ENCODE measurements at places on chromosomes 2 and 18.

GRCh38 chr2:145114726-145115125, 594.8 kb upstream of the ZEB2 start:
- DNase-seq, result no peak

- DNase-seq, result no peak
Observed at GRCh38 chr2:65357095-65357958, 75.1 kb downstream of the SPRED2 start.

DNA sequence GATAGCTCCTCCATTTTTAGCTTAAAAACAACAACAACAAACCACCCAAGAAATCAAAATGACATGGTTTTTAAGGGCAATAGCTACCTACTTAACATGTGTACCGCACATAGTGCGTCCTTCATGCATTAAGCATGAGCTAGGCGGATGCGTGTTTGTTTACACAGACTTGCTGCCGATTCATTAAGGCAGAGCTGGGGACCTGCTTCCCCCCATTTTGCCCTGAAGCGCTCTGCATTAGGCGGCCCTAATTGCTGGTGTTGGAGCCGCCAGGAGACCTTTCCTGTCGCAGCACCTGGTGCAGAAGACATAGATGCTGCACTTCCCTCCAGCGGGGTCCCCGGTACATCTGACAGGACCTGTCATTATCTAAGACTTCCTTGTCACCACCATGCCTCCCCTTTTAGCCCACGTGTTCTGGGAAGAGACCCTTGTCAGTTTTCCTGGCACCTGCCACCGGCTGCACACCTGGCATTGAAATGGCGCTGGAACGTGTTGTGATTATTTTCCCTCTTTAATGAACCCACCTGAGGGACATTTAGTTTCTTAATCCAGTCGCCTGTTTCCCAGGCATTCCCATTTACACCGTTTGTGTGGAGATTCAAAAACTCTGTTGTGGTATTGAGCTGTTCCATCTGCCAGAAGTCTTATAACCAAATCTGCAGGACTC, 261.1 kb upstream of the RAB12 start:
- DNase-seq, result no peak

GRCh38 chr18:56067969-56068671, 480.1 kb upstream of the TCF4 start:
- no peak for DNase-seq

DNA sequence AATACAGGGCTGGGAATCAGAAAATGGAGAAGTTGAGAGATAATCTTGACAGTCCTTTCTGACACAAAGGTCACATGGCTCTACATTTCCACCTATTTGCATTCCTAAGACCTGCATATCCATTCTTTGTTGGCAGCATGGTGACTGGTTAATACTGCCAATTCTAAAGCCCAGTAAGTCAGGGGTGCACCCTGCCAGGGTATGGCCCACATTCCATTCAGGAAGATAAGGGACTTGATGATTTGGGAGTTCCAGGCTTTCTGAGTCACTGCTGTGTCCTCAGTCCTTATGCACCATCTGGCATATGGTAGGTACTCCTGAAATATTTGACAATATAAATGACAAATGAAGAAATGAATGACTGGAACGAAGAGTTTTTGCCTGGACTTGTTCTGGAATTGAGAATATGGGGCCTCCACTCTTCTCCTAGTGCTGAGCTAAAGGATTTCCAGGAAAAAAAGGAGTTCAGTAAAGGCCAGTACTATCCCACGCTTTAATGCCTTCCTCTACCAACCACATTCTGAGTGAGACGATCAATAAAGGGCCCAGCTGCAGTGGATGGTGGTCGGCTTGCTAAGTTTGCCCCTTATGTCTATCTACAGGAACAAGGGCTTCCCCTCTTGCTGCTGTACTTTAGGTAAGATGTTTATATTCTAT, 31.7 kb upstream of the EIF2AK3 start:
- no peak for DNase-seq

DNA sequence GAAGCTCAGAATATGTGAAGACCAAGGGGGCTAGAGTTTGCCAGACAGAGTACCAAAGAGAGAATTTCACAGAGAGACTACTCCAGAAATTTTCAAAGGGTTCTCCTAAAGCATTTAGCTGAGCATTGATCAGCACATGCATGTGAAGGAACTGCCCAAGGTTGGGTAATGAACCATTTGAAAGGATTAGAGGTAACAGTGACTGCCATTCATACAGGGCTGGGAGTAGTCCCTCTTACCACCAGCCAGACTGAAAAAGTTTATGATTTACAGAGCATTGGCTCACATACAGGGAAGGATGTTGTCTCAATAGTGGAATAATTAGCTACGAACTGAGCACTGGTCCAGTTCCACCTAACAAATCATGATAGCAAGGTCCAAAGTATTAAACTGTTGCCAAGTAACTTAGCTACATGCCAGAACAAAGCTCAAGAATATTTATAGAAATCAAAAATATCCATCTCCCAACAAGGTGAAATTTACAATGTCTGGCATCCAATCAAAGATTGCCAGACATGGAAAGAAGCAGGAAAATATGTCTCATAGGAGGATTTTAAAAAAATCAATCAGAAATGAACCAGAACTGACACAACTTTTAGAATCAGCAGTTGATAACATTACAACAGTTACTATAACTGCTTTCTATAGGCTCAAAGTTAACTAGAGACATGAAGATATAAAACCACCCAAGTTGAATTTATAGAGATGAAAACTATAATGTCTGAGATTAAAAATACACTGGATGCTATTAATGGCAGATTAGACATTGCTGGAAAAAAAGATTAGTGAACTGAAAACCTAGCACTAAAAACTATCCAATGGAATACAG, 25.7 kb upstream of the RNF103 start:
- no peak for DNase-seq

DNA sequence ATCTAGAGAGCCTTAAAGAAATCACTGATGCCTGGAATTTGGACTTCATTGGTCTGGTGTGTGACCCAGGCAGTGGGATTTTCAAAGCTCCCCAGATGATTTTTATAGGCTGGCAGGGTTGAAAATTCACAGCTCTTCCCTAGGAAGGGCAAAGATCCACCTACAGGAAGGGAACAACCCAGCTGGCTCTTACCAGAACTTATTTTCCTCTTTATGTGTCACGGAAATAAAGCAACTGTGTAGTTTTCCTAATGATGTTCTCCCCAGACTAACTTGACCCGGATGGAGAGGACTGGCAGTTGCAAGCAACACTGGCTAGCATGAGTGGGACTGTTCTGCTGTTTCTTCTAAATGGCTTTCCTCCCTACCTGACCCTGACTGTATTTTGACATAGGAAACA, 235.6 kb downstream of the ALPK2 start:
- DNase-seq, result no peak

GRCh38 chr2:105261061-105261460, 19.5 kb downstream of the GPR45 start:
- DNase-seq, result no peak

GRCh38 chr2:132448771-132449170, 32.2 kb downstream of the GPR39 start:
- DNase-seq, result no peak

GRCh38 chr18:30328839-30329238, 713.7 kb downstream of the DSC3 start:
- no peak for DNase-seq

DNA sequence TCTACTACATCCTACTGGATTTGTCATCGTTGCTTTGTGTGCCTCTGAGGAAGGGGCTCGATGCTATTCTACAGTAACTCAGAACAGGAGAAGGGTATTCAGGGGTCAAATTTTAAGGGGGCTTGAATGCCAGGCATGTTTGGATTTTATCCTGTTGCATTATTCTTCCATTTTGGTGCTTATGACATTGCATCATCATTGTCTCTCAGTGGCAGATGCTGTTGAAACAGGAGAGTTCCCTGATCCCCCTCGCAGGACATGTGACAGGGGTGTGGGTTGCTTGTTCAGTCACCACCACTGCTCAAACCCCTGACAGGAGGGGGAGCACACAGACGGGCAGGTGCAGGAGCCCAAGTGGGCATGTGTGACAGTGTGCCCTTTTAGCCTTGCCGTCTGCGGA, 156.7 kb downstream of the SLC4A3 start:
- DNase-seq, result no peak

DNA sequence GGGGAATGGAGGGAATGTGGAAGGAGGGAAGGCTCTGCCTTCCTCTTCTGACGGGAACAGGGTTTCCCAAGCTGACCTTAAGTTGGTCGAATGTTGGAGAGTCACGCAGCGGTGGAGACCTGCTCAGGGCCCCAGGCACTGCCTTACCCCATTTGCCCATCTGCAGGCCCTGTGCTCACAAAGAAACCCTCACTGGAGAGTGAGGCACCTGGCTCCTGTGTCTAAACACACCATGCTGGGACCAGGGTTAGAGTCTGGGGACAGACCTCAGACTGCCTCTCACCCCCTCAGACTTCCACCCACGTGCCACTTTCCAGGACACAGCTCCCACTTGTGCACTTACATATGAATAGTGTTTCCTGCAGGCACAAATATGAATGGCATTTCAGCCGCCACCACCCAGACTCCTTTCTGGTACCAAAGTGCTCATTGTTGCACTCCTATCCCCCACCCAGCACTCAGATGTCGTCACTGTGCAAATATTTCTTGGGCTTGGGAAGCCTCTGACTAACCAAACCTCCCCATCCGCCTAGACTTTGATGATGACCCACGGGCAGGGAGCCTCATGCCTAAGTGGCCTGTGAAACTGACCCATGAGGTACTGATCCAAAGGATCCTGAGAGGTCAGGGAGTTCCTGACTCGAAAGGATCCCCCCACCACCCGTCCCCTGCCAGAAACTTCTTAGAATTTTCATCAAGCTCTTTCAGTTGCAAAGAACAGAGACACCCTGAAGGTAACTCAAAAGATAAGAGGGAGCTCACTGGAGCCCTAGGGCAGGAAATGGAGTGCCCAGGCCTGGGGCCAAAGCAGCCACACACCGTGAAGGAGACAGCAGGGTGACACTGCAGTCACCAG, 78.3 kb downstream of the STPG4 start:
- no peak for DNase-seq

DNA sequence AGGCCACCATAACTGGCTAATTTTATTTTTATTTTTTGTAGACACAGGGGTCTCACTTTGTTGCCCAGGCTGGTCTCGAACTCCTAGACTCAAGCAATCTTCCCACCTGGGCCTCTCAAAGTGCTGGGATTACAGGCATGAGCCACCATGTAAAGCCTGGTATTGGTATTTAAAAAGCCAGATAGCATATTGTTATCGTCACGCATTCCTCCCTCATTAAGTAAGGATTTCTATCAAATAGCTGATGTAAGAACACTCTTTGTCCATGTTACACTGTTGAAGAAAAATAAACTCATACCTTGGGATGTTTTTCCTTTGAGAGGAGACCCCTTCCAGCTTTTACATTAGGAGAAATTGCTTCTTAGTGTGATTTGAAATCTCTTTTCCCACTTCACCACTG, 39.2 kb upstream of the DARS1 start:
- DNase-seq, result no peak

All from activated T-helper 9 cell treated with anti-CD3 and anti-CD28 coated beads, Interleukin-2, amount 50 U/mL, for 16 hours (primary cell).